ENCODE measurements at places on chromosomes 4 and X.

DNA sequence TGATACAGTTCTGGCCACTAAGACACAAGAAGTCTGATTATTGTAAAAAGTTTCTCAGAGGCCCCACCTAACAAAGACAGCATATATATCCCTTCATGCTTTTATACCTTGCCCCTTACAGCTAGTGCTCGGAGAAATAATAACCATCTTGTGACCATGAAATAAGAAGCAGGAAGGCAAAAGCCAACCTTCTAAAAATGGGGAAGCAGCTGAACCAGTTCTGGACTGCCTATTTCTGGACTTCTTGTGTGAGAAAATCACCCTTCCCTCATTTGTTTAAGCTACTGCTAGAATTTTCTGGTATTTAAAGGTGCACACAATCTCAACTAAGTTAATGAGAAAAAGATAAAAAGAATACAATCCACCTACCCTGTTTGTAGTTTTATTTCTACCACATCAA is 87.5 kb downstream of the CNOT6L start:
- DNase-seq = no peak

- no peak for DNase-seq
These were observed 136.8 kb downstream of the FAM53A start for GRCh38 chr4:1547131-1547855.

GRCh38 chr4:8292478-8293107 is 23.0 kb downstream of the HTRA3 start:
- DNase-seq = peak; percentile 69

DNA sequence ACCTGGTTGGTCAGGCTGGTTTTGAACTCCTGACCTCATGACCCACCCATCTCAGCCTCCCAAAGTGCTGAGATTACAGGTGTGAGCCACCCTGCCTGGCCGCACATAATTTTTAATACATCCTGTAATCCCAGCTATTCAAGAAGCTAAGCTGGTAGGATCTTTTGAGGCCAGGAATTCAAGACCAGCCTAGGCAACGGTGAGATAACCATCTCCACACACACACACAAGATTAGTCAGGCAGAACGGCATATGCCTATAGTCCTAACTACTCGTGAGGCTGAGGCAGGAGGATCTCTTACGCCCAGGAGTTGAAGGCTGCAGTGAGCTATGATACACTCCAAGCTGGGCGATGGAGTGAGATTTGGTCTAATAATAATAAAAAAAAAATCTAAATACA is 212.4 kb upstream of the NEIL3 start:
- no peak for DNase-seq

DNA sequence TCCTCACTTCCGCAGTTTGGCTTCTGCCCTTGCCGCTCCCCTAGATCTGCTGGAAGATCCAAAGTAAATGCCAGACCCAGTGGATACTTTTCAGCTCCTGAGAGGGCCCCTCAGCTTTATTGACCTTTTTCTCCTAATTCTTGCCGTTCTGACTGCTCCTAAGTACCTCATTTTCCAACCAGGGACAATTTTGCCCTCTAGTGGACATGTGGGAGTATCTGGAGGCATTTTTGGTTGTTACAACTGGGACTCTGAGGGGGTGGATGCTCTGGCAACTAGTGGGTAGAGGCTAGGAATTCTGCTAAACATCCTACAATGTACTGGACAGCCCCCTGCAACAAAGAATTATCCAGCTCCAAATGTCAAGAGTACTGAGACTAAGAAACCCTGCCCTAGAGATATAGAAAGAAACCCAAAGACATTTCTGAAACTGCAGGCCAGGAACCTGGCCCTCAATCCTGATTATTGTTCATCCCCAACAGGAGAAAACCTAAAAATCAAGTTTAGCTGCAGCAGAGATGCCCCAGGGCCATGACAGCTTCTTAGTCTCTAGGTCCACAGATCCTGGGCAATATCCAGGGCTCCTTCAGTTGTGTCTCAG is 3.4 kb downstream of the TEX13B start:
- no peak for DNase-seq

DNA sequence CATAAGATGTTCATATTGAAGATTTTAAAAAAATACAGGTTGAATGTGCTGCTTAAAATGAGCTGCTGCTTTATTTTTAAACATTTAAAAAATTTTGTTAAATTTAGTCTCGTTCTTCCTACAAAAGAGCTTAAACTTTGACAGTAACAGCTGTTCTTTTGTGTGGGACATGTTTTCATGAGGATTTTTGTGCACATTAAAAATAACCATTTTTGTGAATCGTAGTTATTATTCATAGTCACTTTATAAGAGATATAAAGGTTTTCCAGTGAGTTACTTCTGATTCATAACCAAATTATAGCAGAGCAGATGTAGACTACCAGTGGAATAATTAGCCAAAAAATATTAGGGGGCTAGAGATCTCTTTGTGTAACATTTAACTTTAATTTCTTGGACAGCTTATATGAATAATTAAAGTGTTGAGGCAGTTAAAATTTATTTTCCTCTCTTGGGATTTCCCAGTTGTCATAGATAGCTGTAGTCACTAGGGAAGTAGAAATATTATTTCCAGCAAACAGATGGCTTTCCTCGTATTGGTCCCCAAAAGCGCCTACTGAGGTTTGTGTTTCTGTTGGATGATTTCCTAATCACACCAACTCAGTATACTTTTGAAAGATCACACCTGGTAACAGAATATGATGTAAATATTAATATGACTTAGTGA is 24.2 kb downstream of the RBPJ start:
- DNase-seq = no peak

DNA sequence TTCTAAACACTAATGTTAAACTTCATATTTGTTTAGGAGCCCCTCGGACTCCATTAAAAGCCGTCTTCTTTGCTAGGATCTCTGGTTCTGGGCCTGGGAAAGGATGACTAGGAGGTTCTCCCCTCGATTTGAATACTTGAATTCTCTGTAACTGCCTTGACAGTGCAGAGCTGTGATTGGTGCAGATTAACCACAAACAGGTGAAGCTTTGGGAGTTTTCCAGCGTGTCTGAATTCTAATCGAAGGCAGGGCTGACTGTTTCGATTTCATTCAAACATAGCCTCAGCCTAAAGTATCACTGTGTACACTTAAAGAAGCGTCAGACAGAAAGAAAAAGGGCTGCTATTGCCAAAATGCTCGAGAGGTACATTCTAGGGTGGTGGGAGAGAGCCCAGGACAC is 29.0 kb downstream of the TFDP3 start:
- DNase-seq = no peak

DNA sequence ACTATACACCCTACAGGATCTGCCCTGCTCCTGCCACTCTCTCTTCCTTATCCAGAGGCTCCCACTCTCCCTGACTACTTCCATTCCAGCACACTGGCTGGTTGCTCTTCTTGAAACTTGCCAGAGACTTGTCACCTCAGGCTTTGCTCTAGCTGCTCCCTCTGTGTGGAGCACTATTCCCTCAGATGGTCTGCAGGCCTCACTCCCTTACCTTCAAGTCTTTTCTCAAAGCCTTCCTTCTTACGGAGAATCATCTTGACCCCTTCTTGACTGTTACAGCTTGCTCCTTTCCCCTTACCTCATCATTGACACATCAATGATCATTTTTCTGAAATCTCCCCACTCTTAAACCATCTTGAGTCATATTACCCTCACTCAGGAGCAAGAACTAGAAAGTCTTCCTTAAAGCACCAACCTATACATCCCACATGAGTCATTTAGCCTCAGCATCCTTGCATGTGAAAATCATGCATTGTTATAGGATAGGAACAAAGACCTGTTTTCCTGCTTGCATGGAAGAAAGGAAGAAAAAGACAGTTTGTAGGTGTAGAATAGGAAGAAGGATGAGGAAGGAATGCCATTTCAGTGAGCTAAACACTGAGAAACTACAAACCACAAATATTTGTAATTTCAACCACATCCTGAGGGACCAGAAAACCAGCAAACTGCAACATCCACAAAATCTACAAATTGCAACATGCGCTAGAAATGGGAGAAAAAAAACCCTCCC is 55.7 kb downstream of the ANTXR2 start:
- no peak for DNase-seq

DNA sequence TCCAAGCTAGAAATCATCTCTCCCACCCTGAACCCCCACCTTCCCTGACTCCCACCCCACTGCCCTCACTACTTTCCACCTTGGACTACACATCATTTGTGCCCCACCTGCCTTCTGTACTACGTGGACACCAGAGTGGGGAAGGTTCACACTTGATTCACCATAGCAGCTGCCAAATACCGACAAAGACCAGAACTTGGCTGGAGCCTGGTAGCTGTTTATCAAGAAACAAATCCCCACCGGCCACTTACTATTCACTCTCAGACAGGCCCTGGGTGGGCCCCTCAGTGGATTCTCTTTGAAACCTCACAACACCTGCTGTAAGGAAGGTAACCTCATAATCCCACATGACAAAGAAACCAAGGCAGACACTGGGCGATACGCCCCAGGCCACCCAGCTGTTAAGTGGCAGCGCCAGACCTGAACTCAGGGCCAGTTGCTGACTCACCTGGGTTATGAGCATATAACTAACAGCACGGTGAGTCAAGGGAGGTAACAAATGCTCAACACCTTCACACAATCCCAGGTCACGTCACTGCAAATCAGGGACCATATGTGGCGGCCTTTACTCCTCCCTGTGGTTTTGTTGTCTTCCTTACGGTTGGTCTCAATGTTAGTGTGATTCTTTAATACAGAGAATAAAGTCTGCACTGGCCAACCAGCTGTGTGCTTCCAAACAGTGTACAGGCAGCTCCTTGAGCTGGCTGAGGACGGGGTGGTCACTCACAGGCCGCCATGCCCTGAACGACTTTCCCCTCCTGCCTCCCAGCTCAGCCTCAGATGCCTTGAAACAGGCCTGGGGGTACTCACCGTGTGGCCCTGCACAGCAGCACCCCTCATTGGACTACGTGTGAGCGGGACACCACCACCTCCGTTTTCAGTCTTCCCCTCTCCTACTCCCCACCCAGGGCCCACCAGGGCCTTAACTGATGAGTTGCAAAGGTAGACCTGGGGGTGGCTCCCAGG is 7.5 kb downstream of the WDR1 start:
- no peak for DNase-seq

DNA sequence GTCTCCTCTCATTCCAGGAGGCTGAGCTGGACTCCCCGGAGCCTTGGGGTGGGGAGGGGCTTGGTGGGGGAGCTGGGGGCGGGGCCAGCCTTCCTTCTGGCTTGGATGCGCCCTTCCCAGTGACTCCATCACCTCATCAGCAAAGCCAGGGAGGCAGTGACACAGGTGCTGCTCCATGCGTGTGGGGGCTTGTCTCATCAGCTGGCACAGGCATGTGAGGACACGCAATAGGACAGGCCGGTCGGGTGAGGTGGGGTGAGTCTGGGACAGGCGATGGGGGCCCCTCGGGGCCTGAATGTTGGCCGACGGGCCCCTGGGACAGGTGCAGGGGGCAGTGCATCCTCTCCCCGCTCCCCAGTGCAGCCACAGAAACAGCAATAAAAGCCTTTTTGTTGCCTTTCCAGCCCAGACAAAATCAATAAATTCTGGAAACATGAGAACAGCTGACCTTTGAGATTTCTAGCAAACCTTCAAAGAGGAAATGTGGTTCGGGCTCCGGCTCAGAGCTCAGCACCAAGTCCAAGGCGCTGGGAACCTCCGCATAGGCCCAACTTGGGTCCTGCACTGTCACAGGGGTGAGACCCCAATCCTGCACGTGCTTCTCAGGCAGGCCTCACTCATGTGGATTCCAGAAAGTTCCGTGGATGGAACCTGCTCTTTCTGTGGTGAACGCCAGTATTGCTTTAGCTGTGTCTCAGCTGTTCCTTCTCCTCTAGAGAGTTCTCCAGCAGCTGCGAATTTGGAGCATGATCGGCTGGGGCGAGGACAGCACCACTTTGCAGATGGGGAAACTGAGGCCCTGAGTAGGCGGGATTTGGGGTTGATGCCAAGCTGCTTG is 18.5 kb downstream of the ADRA2C start:
- DNase-seq = no peak

DNA sequence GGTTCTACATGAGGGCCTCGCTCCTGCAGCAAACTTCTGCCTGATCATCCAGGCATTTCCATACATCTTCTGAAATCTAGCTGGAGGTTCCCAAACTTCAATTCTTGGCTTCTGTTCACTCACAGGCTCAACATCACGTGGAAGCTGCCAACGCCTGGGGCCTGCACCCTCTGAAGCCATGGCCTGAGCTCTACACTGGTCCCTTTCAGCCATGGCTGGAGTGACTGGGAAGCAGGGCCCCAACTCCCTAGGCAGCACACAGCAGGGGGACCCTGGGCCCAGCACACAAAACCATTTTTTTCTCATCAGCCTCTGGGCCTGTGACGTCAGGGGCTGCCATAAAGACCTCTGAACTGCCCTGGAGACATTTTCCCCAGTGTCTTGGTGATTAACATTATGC is 542.7 kb downstream of the TLL1 start:
- no peak for DNase-seq

GRCh38 chr4:121776610-121777401 is 11.8 kb upstream of the SMIM43 start:
- no peak for DNase-seq

- no peak for DNase-seq
These were observed 21.0 kb upstream of the SPON2 start for GRCh38 chr4:1193206-1194009.

DNA sequence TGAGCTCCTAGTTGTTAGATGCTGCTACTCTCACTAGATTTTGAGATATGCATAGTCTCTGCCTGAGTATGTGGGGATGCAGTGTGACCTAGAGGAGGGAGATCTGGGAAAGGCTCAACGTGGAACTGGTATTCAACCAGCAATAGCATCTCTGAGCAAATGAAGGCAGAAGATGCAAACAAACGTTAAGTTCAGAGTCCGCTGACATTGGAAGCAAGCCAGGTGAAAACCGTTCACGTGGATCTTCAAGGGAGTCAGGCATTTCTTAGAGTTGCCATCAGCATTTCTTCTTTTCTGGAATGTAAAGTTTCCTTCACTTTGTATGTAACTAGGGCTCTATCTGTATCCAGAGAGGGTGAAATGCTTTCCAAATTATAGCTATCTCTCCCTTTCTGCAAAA is 59.9 kb downstream of the C4orf51 start:
- DNase-seq = no peak

GRCh38 chr4:99966692-99967091 is 16.6 kb upstream of the H2AZ1 start:
- DNase-seq = no peak

DNA sequence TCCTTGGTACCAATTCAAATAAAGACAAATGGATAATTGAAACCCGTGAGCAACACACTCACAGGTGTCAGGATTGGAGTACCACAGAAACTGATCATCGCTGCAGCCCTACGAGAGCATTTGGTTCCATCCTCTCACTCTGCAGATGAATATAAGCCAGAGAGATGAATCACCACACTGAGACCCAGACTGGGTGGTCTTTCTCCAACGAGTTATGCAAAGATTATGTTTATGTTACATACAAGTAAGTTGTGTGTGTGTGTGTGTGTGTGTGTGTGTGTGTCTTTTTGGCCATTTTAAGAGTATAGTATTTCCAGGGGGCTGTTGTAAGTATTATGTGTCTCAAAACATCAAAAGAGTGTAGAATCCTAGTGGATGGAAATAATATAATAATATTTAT is 329.5 kb upstream of the ZFP42 start:
- DNase-seq = no peak

GRCh38 chr4:140223056-140223810 is 69.2 kb upstream of the MAML3 start:
- DNase-seq = no peak

GRCh38 chrX:22147214-22147613 is 115.1 kb downstream of the PHEX start:
- DNase-seq = no peak

Measured in posterior cingulate gyrus (tissue), 11 donors.